ENCODE measurements at places on chromosomes 12 and 14.
A peak's percentile ranks its signal among the peaks of the same experiment; 100 is the strongest.

GRCh38 chr12:2282318-2282717 lies 229.5 kb downstream of the CACNA1C start:
- no peak for DNase-seq

DNA sequence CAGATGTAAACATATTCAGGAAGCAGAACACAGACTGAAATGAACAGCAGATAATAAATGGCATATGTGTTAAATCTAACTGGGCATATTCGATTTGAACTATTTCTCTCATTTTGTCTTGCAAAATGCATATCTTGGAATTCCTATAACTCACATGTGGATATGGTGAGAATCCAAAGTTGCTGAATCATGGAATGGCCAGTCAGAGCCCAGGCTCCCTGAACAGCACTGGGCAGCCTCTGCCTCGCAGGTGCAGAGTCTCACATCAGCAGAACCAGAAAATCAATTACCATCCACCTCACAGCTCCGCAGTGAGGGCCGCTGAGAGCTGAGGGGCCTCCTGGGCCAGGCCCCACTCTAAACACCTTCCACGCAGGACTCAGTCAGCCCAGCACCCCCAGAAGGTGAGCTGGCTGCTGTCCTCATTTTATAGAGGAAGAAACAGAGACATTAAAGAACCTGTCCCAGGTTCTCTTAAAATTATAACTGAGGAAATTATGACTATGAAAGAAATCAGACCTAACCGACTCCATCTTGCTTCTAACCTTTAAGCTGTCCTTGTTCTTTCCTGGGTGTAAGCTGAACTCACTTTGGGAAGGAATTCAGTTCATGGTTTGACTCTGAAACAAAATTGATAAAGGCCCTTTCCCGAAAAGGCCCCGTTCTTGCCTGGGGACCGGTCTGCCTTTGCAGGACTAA lies 269.1 kb upstream of the SFSWAP start:
- DNase-seq: no peak

DNA sequence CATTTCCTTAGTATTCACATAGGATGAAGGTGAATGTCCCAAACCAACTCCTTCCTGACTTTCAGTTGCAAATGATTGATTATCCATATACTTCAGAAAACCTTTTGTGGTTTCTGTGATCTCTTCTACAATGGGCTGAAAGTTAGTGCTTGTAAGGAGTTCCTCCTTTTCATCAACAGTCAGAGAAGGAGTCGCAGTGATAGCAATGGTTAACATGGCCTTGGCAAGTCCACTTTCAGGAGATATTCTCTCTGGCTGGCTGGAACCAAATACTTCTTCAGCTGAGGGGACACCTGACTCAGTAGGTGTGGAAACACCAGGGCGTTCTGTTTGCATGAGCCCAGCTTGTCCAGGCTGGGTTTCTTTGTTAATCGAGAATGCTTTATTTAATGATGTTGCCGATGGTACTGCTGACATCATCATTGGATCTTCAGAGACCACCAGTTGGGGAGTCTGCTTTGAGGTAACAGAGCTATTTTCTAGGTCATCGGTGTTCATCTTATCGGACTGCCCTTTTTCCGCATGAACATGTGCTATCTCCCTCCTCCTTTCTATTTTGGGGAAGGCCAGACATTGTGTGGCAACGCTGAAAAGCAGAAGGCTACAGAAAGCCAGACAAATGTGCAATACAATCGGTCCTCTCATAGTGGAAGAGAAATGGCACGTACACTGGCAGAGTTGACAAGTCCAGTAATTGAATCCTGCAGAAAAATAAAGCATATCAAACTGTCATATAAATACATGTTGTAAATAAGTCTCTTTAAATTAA lies 13.1 kb downstream of the ARMH4 start:
- DNase-seq: peak; percentile 10

- peak; percentile 61 for DNase-seq
Measured at GRCh38 chr12:76560086-76560491, 518 bp upstream of the OSBPL8 start.

GRCh38 chr12:95970905-95971304 lies 25.2 kb downstream of the HAL start:
- DNase-seq: no peak

DNA sequence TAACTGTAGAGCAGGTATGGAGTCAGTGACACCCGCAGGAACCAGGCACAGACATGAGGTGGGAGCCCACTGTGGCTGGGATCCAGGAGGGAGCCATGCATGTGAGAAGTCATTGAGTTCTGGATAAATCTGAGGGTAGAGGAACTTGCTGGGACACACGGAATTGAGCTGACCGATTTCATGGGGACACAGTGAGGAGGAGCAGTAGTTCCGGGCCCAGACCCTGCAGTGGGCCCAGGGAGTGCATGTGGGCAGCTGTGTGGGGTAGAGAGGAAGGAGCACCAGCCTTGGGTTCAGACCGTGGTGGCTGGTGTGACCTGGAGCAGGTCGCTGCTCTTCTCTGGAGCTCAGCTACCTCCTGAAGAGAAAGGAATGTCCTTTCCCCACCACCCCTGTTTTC lies 8.4 kb downstream of the SERPINA3 start:
- no peak for DNase-seq

GRCh38 chr12:104154806-104155205 lies 16.8 kb upstream of the NFYB start:
- no peak for DNase-seq

GRCh38 chr12:29580971-29581370 lies 83.5 kb upstream of the OVCH1 start:
- no peak for DNase-seq

- DNase-seq: no peak
Measured at GRCh38 chr12:101229841-101230241, 19.8 kb upstream of the SLC5A8 start.

- DNase-seq: no peak
Measured at GRCh38 chr14:105864116-105864515, 337.7 kb downstream of the TMEM121 start.

GRCh38 chr14:21241218-21241819 lies 27.9 kb downstream of the HNRNPC start:
- DNase-seq: no peak

DNA sequence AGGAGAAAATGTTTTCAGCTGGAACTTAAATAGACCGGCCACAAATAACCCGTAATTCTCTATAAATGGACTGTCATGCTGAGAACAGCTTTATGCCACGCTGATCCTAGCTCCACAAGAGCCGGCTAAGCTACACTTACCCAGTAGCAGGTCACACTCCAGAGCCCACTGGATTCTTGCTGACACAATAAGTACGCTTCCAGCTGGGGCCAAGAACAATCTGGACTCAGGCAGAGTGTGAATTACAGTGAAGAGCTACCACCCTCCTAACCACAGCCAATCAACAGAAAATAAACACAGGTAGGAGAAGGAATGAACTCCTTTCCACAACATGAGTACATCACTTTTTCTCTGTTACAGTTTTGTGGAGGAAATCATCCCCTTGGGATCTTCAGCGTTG lies 531.3 kb downstream of the GALC start:
- DNase-seq: no peak

DNA sequence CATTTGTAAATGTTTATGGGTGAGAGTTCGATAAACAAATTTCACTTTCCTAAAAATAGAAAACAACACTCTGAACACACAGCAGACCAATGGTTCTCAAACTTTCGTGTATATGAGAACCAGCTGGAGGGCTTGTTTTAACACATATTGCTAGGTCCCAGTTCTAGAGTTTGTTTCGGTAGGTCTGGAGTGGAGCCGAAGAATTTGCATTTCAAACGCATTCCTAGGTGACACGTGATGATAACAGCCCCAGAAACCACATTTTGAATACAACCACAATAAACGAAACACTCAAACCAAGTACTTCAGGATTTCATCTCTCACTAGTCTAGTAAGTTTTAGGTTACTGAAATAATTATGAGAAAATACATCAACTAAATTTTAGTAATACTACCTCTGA lies 17.1 kb downstream of the SEC23A start:
- DNase-seq: no peak

GRCh38 chr14:86166541-86166940 lies 636.6 kb downstream of the FLRT2 start:
- no peak for DNase-seq

- no peak for DNase-seq
Measured at GRCh38 chr14:96975116-96975515, 177.9 kb downstream of the VRK1 start.

DNA sequence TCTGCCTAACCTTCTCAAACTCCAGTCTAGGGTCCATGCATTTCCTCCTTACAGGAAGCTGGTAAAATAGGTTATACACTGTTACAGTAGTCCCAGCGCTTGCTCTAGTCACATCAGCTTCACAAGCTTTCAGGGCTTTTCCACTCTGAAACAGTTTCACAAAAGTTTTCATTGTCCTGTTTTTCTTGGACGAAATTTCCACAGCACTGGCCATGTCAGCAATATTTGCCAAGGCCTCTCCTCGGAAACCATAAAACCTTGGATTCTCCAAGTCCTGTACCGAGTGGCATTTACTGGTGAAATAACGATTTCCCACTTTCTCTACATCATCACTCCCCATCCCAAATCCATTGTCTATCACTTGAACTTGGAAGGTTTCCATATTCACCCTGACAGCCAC lies 2.1 kb downstream of the MLH3 start:
- peak; percentile 69 for DNase-seq

- DNase-seq: no peak
Measured at GRCh38 chr14:55688566-55688965, 108.6 kb downstream of the KTN1 start.

DNA sequence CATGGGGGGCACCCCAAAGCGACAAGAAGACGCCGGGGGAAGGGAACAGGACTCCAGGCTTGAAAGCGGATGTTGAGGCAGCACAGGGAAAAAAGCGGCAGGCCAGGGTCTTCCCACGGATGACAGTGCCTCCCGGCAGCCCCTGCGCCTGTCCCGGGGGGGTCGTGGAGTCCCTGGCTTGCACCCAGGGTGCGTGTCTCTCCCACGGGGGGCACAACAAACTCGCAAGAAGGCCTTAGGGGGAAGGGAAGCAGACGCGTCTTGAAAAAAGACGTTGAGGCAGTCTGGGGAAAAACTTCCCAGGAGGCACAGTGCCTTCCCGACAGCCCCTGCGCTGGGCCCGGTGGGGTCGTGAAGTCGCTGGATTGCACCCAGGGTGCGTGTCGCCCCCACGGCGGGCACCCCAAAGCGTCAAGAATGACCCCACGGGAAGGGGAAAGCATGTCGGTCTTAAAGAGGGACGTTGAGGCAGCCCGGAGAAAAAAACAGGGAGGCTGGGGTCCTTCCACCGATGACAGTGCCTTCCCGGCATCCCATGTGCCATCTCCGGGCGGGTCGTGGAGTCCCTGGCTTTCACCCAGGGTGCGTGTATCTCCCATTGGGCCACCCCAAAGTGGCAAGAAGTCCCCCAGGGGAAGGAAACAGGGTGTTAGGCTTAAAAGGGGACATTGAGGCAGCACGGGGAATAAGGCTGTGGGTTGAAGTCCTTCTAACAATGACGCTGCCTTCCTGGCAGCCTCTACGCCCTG lies 159.9 kb upstream of the ALG10B start:
- no peak for DNase-seq

GRCh38 chr14:88551980-88552431 lies 2.8 kb downstream of the PTPN21 start:
- DNase-seq: peak; percentile 37

- DNase-seq: no peak
Measured at GRCh38 chr12:118330421-118331018, 42.2 kb downstream of the TAOK3 start.

- no peak for DNase-seq
Measured at GRCh38 chr14:92352158-92352985, 29.4 kb downstream of the SLC24A4 start.

DNA sequence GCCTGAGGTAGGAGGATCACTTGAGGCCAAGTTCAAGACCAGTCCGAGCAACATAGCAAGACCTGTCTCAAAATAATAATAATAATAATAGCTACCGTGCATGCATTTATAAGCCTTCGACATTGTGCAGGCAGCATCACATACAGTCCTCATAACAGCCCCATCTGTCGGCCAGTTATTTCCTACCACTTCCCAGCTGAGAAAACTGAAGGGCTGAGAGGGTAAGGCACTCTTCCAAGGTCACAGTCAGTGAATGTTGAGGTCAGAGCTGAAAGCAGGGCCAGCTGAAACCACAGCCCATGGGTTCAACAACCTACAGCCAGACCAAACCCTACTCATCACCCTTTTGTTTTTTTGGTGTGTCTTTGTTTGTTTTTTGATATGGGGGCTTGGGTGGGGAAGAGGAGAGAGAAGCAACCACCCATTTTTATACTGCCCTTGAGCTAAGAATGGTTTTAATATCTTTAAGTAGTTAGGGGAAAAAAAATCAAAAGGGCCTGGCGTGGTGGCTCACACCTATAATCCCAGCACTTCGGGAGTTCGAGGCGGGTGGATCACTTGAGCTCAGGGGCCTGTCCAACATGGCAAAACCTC lies 16.8 kb upstream of the ITPK1 start:
- peak; percentile 37 for DNase-seq

DNA sequence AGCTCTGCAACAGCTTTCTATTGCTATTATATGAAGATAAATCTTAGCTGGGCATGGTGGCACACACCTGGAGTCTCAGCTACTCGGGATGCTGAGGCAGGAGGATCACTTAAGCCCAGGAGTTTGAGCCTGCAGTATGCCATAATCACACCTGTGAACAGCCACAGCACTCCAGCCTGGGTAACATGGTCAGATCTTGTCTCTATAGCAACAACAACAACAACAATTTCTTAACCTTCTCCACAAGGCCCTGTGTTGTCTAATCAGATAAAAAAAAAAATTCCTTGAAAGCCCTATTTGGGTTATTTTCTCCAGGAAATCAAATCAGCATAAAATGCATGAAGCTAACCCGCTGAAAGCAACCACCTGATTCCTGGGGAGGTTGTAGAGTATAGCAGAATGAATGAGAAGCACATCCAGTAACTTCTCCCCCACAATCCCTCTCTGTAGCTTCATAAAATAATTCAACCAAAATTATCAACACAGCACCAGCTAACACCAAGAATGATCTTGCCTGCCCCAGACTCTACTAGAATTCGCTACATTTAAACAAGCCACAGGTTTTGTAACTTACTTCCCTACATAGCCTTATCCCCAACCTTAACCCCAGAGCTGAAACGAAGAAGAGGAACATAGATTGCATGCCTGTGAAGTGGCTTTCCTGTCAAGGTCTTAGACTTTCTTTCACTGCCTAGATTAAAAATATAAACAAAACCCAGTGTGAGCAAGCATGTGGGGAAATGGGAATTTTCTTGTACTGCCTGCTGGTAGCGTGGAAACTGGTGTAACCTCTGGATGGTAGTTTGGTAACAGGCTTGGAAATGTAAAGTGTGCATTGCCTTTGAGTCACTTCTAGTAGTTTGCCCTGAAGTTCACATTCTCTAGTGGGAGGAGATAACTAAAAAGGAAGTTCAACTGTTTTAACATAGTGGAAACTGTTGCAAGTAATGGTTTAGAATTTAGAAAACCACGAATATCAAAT lies 6.0 kb upstream of the STK38L start:
- peak; percentile 25 for DNase-seq

DNA sequence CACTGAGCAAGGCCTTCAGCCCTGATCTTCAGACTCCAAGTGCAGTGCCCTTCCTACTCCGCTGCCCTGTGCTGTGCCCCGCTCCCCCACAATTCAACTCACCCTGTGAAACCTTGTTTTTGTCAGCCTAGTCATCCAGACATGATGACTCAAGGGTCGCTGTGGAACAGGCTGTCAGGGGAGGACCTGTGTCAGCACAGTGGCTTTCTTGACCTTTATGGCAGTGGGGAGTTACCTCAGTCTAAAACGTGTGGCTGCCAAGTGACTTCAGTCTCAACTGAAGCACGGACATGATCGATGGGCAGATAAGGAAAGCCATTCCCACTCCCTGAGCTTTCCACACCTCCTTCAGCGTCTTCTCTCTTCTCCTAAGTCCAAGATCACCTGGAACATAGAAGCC lies 16.3 kb upstream of the FLVCR2 start:
- DNase-seq: no peak
